ENCODE measurements at places on chromosomes 6 and 20. TPM values are rescaled to one million over a fixed set of nuclear protein-coding genes. Genes with fewer than 3 reads are reported as not detected.

GRCh38 chr20:42130810-42131596, 512.8 kb upstream of the CHD6 start:
- DNase-seq: no peak

DNA sequence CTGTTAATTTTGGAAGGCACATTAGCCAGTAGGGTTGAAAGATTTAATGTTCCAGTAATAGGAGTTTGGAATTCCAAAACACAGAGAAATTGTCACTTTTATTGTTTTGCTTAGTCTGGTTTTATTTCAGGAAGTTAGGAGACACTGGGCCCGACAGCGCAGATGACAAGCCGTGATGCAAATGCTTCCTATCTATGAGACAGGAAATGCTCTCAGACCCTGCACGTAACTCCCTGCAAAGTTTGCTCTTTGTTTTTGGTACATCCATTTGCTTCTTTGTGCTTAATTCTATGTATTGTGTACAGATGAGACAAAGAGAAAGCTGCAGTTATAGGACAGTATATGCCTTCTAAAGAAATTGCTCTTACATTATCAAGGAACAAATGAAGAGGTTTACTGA, 201.6 kb upstream of the SGK1 start:
- no peak for DNase-seq

DNA sequence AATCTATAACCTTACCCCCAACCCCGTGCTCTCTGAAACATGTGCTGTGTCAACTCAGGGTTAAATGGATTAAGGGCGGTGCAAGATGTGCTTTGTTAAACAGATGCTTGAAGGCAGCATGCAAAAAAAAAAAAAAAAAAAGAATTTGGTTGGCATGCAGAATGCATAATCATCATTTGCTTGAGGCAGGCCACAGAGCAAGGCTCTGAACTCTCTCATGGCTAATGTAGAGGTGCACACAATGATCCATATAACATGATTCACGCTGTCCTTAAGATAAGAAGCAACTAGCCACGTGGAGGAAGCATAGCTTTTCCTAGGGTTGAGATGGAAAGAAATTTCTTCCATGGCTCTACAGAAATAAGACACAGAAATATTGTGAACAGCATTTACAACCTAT, 27.6 kb upstream of the RPN2 start:
- DNase-seq: no peak

- DNase-seq: no peak
Measured at GRCh38 chr6:733431-734219, 40.7 kb upstream of the EXOC2 start.

- no peak for DNase-seq
Measured at GRCh38 chr6:17935188-17936149, 52.0 kb downstream of the KIF13A start.

DNA sequence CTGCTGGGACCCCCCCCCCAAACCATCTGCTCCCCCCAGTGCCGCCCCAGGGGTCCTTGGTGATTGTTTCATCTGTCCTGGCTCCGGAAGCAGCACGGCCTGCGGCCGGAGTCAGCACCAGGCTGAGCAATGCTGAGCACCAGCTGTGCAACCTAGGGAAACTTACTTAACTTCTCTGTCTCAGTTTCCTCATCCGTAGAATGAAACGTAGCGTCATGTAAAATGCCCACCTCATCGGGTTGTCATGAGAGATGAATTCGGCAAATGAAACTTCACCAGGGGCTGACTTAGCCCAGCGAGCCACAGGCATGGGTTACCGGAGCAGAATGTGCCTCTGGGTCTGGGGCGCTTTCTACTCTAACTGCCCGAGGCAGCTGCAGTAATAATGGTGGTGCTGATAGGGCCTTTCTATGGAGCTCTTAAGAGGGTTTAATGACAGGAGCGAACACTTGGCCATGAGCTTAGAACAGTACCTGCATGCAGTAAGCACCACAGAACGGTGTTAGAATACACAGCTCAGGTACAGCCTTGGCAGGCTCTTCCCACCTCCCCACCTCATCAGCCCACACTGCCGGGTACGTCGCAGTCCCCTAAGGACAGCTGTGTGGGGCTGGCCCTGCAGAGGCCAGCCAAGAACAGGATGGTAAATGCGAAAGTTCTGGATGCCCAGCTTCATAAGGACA, 1.7 kb downstream of the THBS2 start:
- no peak for DNase-seq

DNA sequence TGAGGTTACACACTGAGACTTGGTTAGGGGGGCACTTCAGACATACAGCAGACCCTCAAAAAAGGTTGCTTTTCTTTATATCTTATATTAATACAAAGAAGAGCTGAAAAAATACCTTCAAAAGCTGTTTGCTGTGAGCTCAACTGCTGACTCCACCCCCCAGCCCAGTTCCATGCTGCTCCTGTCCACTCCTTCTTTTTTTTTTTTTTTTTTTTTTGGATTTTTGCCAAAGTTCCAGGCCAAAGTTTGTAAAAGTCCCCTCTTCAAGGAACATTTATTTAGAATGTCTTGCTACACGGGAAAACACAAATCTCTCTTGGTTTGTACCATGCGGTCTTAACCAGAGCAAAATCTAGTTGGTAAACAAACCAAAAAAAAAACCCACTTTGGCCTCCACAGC, 85.3 kb upstream of the AKAP12 start:
- DNase-seq: no peak

DNA sequence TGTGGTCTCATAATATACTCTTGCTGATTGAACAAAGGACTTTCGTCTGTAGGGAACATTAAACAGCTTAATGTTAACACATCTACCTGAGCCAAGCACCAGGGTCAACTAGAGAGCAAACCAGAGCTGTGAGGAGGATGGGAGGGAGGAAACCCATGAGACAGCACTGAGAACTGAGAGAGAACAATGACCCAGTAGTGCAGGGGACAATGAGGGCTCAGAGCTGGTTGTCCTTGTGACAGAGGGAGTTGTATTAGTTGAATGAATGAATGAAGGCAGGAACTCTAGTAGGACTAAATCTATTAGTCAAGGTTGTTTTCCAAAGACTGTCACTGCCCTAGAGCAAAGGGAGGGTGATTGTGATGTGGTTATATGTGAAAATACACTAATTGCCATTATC, 28.2 kb upstream of the GSTA4 start:
- DNase-seq: no peak

GRCh38 chr6:24982231-24982630, 46.5 kb upstream of the RIPOR2 start:
- DNase-seq: no peak

DNA sequence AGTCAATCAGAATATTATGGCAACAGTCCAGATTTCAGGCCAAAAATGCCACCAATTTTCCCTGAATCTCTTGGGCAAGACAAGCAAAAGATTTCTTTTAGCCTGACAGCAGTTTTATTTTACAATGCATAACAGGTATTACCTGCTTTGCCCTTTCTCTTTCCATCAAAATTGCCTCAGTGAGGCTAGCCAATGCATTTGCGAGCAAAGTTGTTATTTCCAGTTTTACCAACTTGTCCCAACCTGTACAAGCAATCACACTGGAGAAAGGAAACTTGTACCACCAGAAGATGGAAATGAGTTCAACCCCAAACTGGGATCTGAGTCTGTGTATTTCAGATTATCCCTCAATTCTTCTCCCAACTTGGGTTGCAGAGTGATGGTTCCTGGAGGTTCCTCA, 279.9 kb upstream of the CDYL start:
- no peak for DNase-seq

GRCh38 chr20:13401596-13401995, 180.5 kb downstream of the ISM1 start:
- DNase-seq: no peak

GRCh38 chr6:56677559-56677958, 34.9 kb upstream of the DST start:
- DNase-seq: no peak

DNA sequence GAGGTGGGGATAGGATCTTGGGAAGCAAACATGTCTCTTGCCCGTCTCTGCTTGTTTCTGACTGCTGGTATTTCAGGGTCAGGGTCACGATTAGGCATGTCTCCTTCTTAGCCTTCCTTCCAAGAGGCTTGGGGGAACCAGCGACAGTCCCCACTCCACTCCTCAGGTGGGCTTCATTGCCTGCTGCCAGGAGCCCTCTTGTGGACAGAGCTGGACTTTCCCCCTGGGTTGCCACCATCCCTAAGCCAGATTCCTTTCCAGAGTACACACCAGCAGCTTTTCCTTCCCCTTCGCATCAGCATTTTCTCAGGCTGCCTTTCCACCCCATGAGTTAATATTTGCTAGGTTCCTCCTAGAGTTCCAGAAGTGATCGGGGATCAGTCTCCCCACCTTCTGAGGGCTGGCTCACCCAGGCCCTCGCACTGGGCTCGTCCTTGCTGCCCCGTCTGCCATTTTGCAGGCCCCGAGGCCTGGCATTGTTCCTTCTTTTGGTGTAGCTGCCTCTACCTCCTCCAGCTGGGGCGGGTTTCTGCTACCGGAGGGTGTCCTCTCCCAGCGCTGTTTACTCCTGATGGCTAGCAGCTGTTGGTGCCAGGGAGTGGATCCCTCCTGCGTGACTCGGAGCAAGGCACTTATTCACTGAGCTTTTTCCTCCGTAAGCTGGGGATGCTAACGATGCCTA, 8.8 kb upstream of the C20orf144 start:
- DNase-seq: no peak

- DNase-seq: no peak
Measured at GRCh38 chr20:63123331-63123741, 92.6 kb downstream of the YTHDF1 start.

DNA sequence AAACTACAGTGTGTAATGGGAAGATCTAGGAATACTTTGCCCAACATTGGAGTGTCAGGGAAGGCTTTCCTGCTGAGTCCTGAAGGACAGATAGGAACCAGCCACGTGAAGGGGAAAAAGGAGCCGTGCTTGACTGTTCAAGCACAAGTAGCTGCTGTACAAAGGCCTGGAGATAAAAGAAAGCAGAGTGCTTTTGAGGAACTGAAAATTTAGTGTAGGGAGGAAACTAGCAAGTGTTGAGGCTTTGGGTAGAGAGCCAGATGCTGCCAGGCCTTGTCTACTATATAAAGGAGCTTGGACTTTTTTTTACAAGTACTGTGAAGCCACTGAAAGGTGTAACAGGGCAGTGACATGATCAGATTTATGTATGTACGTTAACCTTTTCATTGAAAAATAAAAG, 39.0 kb downstream of the DSE start:
- DNase-seq: no peak

DNA sequence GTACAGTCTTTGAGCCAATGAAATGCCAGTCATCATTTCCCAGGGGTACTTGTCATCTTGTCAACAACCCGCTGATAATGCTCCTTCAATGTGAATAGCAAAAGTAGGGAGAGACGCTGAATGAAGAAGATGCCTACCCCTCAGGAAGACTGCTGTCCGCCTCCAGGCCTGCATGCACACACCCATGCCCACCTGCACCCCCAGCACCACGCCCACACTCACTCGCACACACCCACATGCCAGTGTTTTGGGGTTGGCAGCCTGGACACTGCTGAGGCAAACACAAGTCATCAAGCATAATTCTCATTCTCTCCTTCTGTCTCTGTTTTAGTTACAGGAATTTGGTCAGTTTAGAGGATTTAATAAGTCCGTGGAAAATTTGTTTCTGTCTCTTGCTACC, 63.6 kb downstream of the SYTL3 start:
- no peak for DNase-seq

DNA sequence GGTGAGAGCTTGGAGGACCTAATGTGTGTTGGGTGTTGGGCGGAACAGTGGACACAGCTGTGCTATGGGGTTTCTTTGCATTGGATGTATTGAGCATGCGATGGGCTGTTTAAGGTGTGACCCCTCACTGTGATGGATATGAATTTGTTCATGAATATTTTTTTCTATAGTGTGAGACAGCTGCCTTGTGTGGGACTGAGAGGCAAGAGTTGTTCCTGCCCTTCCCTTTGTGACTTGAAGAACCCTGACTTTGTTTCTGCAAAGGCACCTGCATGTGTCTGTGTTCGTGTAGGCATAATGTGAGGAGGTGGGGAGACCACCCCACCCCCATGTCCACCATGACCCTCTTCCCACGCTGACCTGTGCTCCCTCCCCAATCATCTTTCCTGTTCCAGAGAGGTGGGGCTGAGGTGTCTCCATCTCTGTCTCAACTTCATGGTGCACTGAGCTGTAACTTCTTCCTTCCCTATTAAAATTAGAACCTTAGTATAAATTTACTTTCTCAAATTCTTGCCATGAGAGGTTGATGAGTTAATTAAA, 3.0 kb downstream of the HLA-A start:
- DNase-seq: no peak

- DNase-seq: no peak
Measured at GRCh38 chr20:1346315-1346969, 17.5 kb upstream of the SDCBP2 start.

DNA sequence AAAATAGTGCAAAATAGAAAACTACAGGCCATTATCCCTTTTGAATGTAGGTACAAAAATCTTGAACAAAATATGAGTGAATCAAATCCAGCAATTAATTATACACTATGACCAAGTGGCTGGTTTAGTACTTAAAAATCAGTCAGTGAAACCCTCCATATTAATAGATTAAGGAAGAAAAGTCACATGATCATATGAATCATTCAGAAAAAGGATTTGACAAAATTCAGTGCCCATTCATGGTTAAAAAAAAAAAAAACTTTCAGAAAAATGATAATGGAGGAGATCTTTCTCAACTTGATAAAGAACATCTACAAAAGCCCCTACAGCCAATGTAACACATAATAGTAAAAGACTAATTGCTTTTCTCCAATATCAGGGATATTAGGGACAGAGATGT, 75.0 kb downstream of the FAM120B start:
- DNase-seq: no peak

Gene DUSP22
- polyA plus RNA-seq: 19.5 TPM

Gene GPLD1
- 2.6 TPM for polyA plus RNA-seq

Gene MAFB
- polyA plus RNA-seq: 128 TPM

Gene SASH1
- 27.7 TPM for polyA plus RNA-seq

Gene SNRPB2
- 125 TPM for polyA plus RNA-seq

Gene NKX2-2
- polyA plus RNA-seq: not detected

Gene HCRTR2
- polyA plus RNA-seq: 0.28 TPM

Gene NNAT
- 100 TPM for polyA plus RNA-seq

Data from right renal cortex interstitium (tissue), 3 donors.